ENCODE measurements at places on chromosomes 1 and 21. TPM values are rescaled to one million over a fixed set of nuclear protein-coding genes. Genes with fewer than 3 reads are reported as not detected.
A peak's percentile ranks its signal among the peaks of the same experiment; 100 is the strongest.

- DNase-seq: no peak
Observed at GRCh38 chr1:11355559-11356475, 82.8 kb downstream of the UBIAD1 start.

Gene AUNIP
- total RNA-seq: 9.4 TPM

- no peak for DNase-seq
Observed at GRCh38 chr1:155835548-155835947, 21.5 kb downstream of the GON4L start.

GRCh38 chr1:54834007-54834541, 33.0 kb upstream of the TTC22 start:
- no peak for DNase-seq

DNA sequence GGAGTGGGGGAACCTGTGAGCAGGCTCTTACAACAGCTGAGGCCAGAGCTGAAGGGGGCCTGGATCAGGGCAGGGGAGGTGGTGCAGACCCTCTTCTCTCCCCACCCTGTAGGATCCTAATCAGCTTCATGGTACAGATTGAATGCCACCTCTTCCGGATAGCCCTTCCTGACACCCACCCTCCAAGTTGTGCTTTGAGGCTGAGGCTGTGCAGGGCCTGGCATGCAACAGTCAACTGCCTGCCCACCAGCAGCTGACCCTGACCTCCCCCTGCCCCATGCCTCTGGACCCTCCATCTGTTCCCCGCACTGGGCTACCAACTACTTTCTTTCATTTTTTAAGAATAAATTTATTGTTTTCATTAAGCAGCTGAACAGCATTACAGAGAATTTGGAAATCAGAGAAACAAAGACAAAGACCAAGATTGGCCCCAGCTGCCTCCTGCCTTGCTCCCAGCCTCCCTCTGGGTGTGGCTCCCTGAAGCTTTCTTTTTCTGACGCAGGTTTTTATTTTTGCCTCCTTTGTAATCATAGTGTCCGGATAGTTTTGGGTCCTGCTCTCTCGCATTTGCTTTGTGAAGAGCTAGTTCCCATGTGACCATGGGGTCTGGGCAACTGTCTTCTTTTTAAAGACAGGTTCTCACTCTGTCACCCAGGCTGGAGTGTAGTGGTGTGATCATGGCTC, 12.8 kb downstream of the ZNF362 start:
- DNase-seq: no peak

GRCh38 chr1:228341450-228341813, 65.2 kb downstream of the TRIM11 start:
- no peak for DNase-seq

GRCh38 chr1:29708796-29709703, 472.7 kb downstream of the PTPRU start:
- peak; percentile 91 for DNase-seq

DNA sequence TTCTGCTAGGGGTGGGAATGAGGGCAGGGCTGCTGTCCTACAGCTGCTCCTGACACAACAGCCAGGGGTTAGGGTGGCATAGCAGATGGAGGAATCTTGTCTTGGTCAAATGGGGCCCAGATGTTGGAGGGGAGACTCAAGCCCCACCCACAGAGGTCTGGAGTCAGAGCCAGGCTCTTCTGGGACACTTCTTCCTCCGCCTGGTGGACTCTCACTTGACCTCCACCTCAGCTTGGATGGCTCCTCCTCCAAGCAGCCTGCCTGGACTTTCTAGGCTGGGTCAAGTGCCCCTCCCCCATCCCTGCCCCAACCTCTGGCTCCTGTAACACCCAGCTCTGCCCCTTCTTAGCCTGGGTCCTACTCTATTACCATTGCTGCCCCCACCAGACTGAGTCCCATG, 35.5 kb downstream of the EPHA2 start:
- DNase-seq: no peak
